ENCODE measurements at places on chromosomes 4 and X. TPM values are rescaled to one million over a fixed set of nuclear protein-coding genes. Genes with fewer than 3 reads are reported as not detected.

ANK2 gene
- 71.2 TPM for total RNA-seq

ANKRD50 gene
- 24.3 TPM for total RNA-seq

- no peak for ATAC-seq
Observed at GRCh38 chr4:26130841-26131432, 189.9 kb upstream of the RBPJ start.

GRCh38 chrX:102126863-102127262, 1.4 kb downstream of the TCEAL2 start:
- ATAC-seq = no peak
